GM04504 (cell line): ENCODE measurements at places on chromosomes 7 and 10.
A peak's percentile ranks its signal among the peaks of the same experiment; 100 is the strongest.

- no peak for DNase-seq
Measured at GRCh38 chr7:35348611-35349400, 94.9 kb upstream of the TBX20 start.

DNA sequence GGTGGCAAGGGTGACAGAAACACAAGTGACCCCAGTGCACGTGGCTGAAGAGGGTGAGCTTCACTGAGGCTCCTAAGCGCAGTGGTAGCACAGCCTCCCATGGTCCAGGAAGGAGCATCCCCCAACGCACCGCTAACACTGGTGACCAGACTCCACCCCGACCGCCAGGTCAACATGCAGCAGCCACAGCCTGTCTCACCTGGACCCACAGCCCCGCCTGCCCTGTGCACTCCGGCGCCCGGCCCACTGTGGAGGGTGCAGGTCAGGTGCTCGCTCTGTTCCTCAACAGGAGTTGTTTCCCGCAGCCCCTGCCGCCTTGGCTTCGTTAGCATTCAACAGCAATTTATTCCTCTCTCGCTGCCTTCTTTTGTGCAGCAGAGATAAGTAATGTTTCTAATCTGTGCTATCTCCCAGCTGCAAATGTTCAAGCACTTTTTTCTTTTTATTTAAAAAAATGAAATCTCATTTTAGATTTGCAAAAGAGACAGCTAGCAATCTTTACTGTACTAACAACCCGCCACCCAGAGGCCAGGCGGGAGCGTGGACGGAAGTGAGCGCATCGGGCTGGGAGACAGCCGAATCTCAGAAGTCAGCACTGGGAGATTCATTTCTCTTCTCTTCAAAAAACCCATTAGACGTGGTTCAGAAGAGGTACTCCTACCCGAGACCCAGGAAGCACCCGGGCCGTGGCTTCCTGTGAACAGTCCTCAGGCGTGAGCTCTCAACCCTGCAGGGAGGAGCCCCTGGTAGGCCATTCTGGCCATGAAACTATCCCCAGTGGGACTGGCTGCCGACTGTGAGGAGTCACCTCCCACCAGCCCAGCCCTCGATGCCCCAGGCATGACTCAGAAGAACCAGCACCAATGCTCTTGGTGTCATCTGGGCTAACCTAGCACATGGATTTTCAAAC is 133.4 kb downstream of the MAD1L1 start:
- peak; percentile 19 for DNase-seq

- DNase-seq: no peak
Measured at GRCh38 chr7:141484907-141485306, 66.3 kb upstream of the AGK start.

- DNase-seq: no peak
Measured at GRCh38 chr7:22194658-22195273, 162.2 kb downstream of the RAPGEF5 start.

- peak; percentile 11 for DNase-seq
Measured at GRCh38 chr7:74483402-74484336, 30.0 kb downstream of the GTF2IRD1 start.

DNA sequence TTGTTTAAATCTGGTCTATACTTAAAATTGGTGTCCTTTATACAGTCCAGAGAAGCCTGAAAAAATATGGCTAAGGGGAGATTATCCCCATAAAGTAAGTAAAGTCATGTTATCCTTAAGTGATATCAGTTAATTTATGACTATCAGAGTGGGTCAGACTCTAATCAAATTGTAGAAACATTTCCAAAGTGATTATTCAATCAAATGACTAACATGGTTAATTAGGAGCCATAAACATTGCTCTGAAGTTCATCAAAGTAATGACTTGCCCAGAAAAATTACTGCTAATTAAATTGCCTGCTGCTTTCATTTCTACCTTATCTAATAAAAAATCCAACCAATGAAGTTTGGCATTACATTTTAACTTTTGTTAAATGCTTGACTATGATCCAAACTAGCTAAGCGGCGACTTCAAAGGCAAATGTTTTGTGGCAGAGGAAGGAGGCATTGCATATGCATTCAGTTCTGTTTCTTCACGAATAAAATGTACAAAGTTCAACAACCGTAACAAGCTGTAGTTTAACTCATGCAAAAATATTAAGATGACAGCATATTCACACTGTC is 76.7 kb downstream of the ETV1 start:
- DNase-seq: no peak

GRCh38 chr7:16741676-16742075 is 11.9 kb upstream of the TSPAN13 start:
- no peak for DNase-seq

DNA sequence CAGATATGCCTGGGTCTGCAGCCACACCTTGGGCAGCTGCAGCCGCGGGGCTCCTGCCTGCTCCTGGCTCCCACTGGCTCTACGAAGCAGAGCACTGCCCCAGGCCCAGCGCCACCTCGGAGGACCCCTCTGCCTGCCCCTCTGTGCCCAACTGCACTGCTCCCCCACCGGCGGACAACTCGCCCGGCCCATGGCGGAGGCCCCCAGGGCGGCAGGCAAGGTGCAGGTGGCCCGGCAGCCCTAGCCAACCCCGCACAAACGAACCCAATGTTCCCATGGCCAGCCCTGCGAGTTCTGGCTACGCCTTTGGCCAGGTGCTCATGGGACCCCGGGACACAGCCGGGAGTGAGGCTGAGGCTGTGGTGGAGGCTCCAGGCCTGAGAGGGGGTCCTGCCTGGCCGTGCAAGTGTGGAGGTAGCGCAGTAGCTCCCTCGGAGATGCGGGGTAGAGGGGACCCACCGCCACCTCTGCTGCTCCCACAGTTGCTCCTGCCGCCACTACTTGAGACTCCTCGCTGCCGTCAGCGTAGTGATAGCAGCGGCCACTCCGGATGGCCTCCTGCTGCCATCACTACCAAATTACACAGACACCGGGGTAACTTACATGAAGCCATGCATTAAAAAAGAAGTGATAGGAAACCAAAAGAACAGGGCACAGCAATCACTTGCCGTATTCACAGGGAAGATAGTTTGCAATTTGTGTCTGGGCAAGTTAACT is 97.3 kb upstream of the SP4 start:
- DNase-seq: no peak

- no peak for DNase-seq
Measured at GRCh38 chr10:65719790-65720189, 1206.0 kb upstream of the LRRTM3 start.

- no peak for DNase-seq
Measured at GRCh38 chr7:80480566-80480965, 31.3 kb downstream of the GNAT3 start.

DNA sequence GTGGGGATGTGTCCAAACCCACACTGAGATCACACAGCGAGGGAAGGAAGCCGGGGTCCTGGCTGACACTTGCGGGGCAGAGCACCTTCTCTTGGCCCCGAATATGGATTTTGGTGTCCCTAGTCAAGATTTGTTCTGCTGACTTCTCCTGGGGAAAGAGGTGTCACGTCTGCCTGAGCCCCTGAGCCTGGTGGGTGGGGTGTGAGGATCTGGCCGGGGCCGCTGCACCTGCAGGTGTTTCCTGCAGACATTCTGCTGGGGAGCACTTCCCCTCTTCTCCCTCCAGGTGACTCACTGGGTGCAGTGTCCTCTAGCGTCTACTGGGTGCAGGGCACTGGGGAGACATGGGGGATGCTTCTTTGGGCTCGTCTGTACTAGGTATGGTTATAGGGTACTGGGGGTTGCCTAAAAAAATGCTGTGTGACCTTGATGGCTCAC is 99.2 kb downstream of the GRK5 start:
- no peak for DNase-seq

DNA sequence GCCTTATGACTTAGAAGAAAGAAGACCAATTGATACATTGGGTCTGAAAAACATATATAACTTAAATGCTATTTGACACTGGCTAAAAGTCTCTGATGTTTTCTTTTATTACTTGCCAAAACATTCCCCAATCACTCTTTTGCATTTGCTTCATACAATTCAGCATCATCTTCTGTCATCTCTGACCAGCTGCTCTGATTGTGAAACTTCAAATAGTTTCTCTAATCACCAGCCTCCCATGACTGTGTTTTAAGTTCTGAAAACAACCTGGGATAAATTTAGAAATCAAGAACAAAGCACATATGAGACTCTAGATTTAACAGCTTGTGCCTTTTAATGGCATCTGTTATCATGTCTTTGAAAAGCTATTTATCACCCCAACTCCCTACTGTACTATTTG is 208.4 kb upstream of the KCND2 start:
- DNase-seq: no peak

GRCh38 chr10:131663351-131663750 is 237.5 kb upstream of the PPP2R2D start:
- no peak for DNase-seq

DNA sequence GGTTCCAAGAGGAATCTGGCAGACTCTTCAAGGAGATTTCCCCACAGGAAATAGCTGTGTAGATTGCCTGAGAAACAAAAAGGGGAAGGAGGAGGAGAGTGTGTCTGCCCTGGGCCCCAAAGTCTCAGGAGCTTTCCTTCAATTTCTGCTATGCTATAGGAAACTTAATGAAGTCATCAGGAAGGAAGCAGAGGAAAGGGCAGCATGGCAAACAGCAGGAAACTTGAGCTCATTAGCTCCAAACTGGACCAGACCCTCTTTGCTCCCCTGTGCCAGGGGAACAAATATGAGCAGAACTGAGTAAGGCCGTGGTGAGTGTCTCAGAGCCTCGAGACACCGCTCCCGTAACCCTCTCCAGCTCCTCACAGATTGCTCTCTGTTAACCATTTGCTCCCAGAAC is 4.8 kb upstream of the KCNIP2 start:
- DNase-seq: no peak

- no peak for DNase-seq
Measured at GRCh38 chr10:75940742-75941141, 509.3 kb downstream of the LRMDA start.

- no peak for DNase-seq
Measured at GRCh38 chr10:102468683-102469082, 17.3 kb upstream of the C10orf95 start.

DNA sequence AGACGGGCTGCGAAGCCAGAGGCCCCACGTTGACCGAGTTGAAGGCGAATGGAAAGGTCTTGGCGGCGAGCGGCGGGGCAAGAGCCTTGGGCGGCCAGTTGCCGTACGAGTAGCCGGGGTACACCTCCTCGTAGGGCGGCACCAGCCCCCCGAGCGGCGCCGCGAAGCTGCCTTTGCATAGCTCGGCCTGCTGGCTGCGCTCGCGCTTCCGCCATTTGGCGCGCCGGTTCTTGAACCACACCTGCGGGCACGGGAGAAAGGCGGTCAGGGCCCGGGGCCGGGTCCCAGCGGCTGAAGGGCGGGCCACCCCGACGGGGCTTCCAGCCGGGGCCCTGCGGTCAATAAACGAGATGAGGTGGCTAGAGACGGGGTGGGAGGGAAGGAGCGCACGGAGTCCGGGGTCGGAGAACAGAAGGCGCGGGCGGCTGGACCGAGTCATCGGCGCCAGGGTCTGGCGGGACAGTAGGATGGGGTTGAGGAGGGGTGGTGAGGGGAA is 4.8 kb downstream of the ELOVL3 start:
- DNase-seq: no peak

DNA sequence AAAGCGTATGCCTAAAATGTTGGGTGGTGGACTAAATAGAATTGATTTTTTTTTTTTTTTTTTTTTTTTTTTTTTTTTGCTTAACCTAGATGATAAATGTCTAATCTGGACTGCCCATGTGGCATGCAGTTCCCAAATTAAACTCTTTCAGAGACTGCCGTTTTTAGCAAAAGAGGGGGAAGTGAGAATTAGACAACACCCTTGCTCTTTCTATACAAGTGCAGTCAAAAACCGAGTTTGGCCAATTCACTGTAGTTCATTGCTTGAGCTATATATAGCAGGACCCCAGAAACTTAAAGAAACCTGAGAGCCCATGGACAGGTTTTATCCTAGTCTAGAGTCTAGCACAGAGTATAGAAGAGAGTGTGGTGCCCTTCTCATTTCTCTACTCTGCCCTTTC is 141.9 kb downstream of the GRM3 start:
- DNase-seq: no peak

DNA sequence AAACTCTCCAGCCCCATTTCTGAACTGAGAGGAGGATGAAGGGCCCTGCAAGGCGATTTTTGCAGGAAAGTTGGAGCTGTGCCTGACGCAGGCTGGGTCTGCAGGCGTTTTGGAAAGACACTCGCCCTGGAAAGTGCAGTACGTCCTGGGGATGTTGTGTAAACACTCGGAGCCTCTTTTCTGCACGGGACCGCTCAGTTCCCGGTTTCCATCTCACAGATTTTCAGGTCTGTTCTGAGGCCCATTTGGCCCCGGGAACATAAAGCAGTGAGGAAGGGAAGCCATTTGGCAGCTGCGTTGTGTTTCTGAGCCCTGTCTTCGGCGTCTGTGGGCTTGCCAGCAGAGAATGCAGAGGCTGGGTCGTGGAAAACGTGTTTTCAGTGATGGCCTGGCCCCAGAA is 655.0 kb upstream of the MGMT start:
- no peak for DNase-seq

DNA sequence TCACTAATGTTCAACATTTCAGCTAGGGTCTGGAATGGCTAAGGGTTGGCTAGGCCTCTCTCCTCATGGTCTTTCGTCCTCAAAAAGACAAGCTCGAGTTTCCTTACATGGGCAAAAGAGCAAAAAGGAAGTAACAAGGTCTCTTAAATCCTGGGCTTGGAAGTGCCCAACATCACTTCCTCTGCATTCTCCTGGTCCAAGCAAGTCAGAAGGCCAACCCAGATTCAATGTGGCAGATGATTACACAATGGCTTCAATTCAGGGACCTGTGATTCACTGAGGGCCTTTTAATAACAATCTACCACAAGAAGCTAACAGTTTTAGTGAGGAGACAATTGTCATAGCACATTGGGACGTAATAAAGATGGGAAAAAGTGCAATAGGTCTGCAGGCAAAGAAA is 4.4 kb upstream of the NUP205 start:
- no peak for DNase-seq

GRCh38 chr10:12656518-12657142 is 307.3 kb downstream of the CAMK1D start:
- DNase-seq: peak; percentile 10

GRCh38 chr7:142152076-142152475 is 40.6 kb downstream of the MGAM2 start:
- no peak for DNase-seq

GRCh38 chr10:59607970-59608369 is 101.7 kb downstream of the SLC16A9 start:
- no peak for DNase-seq

DNA sequence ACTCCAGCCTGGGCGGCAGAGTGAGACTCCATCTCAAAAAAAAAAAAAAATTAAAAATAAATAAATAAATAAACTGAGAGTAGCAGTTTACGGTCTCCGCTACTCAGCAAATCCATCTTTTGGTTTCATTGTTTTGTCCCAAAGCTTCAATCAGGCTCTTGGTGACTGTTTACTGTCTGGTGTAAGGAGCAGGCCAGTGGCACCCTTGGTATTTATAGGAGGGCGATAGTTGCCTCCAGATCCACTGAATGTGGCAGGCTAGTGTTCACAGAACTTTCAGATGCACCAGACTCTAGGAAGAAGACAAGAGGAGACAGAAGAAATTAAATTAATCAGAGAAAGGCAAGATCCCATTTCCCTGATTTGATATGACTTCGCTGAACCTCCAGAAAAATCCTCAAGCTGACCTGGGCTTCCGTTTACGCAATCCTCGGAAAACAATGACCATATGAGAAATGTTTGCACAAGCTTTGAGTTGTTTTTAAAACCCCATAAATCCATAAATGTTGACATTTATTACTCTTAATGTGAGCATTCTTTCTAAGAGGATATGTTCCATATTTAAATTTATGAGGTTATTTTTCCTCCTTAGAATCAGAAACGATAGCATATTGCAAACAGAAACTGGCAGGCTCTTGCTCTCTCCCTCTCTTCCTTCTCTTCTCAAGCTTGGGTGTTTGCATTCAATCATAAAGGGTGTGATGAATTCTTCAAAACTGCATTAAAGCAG is 7.1 kb upstream of the MUC3A start:
- peak; percentile 39 for DNase-seq
